ENCODE measurements at places on chromosomes 1 and 21.

DNA sequence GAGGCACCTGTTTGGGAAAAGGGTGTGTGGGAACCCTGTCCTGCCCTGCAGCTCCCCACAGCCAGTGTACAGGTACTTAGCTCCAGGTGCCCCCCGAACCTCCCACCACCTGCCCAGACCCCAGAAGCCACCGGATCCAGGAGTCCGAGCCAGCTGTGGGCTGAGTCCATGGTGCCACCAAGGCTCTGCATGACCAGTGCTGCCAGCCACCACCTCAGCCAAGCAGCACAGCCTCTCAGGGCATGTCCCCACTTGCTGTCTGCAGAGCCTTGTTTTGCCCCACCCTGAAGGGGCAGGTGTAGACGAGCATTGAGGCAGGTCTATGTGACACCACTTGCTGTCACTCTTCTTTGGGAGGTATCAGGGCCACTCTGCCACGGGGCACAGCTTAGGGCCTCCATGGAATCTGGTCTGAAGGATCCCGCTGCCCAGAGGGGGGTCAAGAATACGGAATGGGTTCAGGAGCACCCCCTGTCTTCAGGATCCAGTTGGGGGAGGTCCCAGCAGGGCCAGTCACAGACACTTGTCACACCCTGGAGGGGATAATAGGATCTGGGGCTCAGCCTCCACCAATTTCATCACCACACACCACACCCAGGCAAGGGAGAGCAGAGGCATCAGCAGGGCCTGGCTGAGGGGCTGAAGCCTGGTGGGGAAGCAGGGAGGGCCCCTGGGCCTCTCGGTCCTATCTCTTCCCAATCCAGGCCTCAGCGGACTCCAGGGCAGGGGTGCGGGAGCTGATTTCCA, 27.7 kb downstream of the ARHGEF19 start:
- no peak for DNase-seq

- no peak for DNase-seq
Measured at GRCh38 chr1:44276901-44277300, 63.6 kb downstream of the DMAP1 start.

- no peak for DNase-seq
Measured at GRCh38 chr1:72649991-72650390, 367.7 kb upstream of the NEGR1 start.

- DNase-seq, result no peak
Measured at GRCh38 chr1:21278208-21278859, 11.9 kb downstream of the ECE1 start.

GRCh38 chr1:6584126-6585080, 4.6 kb downstream of the ZBTB48 start:
- DNase-seq, result no peak

- no peak for DNase-seq
Measured at GRCh38 chr1:193308438-193308837, 122.0 kb upstream of the B3GALT2 start.

DNA sequence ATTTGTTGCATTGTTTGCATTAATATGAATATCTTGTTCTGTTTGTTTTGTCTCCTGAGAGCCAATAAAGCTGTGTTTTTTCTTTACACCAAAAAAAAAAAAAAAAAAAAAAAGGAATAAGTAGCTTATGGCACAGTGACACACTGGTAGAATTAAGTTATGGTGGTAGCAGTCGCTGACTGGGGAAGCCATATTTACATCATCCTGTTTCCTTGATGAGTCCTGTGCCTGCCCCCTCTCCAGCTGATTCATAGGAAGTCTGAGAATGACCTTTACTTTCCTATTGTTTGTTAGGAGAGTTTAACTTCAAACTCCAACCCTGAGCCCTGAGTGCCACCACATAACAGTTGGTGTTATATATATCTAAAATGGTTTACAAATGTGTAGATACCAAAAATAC, 62.2 kb downstream of the OBSCN start:
- DNase-seq, result no peak

DNA sequence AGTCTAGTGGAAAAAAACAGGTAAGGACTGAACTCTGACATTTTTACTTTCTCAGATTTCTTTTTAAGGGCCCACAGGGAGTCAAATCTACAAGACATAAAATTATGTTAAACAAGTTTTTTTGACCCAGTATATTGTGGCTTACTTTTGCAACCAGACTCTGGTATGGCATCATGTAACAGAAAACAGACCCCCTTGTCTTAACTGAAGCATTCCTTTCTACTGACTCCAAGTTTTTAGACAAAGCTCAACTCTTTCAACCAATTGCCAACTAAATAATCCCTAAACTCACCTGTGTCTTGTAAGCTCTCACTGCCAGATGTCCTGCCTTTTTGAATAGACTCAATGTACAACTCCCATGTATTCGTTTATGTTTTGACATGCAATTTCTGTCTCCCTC, 64.3 kb downstream of the FASLG start:
- no peak for DNase-seq

- no peak for DNase-seq
Measured at GRCh38 chr1:59880735-59881134, 45.8 kb downstream of the CYP2J2 start.

GRCh38 chr1:38045401-38046332, 926 bp downstream of the POU3F1 start:
- DNase-seq, result no peak

- DNase-seq, result no peak
Measured at GRCh38 chr21:41651830-41652229, 115.0 kb downstream of the RIPK4 start.

GRCh38 chr1:48266576-48266975, 44.1 kb downstream of the SLC5A9 start:
- no peak for DNase-seq

DNA sequence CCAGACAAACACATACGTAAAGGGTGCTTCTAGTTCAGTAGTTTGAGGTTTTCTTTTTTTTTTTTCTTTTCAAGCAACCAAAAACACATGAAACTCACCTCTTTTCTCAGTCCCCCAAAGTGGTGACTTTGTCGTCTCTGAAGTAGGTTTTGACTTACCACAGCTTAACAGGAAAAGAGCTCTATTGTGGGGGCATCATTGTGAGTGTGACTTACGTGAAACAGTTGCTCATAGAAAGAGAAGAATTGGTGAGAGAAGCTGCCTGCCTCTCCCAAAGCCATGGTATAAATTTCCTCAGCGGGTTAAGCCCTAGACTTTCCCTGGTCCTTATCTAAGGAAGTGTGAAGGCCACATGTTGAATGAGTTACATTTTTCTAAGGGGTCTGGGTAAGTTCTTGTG, 11.9 kb downstream of the FASLG start:
- DNase-seq, result no peak

DNA sequence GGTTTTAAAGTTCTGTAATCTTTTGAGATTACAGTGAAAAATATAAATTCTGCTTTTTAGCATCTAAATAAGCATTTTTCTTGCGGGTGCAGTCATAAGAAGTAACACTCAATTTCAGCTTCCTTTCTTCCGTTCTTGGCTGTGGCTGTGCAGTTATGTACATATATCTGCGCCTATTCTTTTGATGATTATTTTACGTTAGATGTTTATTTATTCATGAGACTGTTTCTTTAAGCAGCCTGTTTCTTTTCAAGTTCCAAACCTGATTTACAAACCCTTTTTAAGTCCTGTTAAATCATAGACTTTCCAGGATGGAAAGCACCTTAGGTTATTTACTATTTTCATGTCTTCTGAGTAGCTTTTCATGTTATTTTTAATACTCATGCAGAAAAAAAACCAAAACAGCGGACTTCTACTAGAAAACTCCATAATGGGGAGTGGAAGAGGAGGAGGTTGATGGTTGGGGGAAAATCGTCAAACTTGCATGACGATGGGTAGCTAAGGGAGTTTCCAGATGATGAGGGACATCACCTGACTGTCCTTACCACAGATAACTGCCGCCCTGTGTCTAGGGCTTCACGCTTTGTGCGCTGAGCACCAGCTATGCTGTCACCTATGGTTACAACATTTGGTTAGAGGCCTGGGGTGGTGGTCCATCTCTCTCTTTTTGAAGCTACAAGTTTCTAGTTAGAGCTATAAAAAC, 2.6 kb downstream of the PRDM2 start:
- DNase-seq, result peak; percentile 37

DNA sequence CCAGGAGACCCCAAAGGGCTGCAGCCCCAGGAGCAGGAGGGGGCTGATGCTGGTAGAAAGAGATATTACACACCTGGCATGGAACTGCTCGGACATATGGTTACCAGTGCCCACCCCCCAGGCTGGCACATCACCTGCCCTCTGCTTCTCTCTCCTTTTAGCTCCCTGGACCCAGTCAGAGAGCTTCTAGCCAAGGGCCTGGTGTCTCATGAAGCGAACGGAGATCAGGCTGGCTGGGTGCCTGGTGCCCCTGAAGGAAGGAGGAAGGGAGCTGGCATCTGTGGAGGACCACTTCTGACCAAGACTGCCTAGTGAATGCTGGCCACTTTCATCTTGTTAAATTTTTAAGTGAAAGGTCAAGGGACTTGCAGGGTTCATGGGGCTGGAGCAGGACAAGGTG, 53.1 kb downstream of the FOXO6 start:
- no peak for DNase-seq

GRCh38 chr1:180135535-180135934, 19.1 kb upstream of the QSOX1 start:
- no peak for DNase-seq

GRCh38 chr1:230899841-230900251, 31.5 kb upstream of the C1orf198 start:
- no peak for DNase-seq

GRCh38 chr1:179820226-179820970, 57.2 kb downstream of the TOR1AIP2 start:
- DNase-seq, result no peak

GRCh38 chr1:198809247-198809646, 170.4 kb downstream of the PTPRC start:
- no peak for DNase-seq

GRCh38 chr1:36284061-36284460, 22.1 kb upstream of the SH3D21 start:
- DNase-seq, result no peak

GRCh38 chr1:47781171-47781959, 215.8 kb downstream of the TRABD2B start:
- DNase-seq, result no peak

GRCh38 chr21:44653123-44653522, 1.3 kb downstream of the KRTAP12-4 start:
- DNase-seq, result no peak

GRCh38 chr1:108725906-108726305, 13.2 kb downstream of the FNDC7 start:
- DNase-seq, result no peak

DNA sequence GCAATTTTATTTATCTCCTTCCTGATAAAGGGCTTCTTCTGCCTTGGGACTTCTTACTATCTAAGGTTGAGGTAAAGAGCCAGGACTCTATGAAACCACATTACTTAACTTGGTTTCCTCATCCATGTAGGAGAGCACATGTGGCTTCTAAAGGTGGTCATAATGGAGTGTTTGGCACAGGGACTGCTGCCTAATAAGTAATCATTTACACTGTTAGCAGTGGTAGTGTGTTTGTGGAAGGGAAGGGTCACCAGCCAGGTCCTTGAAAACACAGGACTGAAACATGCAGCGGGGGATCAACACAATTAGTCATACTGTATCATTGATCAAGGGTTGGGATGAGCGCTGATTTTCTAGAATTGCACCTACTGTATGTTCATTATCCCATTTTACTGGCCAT, 59.6 kb downstream of the UCK2 start:
- no peak for DNase-seq

GRCh38 chr1:161966067-161966466, 57.6 kb downstream of the OLFML2B start:
- no peak for DNase-seq

- no peak for DNase-seq
Measured at GRCh38 chr1:57761628-57762027, 337.8 kb upstream of the DAB1 start.

DNA sequence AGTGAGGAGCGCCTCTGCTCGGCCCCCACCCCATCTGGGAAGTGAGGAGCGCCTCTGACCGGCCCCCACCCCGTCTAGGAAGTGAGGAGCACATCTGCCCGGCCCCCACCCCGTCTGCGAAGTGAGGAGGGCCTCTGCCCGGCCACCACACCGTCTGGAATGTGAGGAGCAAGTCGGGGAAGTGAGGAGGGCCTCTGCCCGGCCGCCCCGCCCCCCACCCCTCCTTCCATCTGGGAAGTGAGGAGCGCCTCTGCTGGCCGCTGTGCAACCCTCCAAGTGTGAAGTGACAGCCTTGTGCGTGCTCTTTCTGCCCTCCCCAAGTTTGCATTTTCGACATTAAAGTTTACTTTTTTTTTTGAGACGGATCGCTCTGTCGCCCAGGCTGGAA, 5.1 kb upstream of the ZZZ3 start:
- no peak for DNase-seq

GRCh38 chr1:223133306-223133823, 9.7 kb downstream of the TLR5 start:
- no peak for DNase-seq

DNA sequence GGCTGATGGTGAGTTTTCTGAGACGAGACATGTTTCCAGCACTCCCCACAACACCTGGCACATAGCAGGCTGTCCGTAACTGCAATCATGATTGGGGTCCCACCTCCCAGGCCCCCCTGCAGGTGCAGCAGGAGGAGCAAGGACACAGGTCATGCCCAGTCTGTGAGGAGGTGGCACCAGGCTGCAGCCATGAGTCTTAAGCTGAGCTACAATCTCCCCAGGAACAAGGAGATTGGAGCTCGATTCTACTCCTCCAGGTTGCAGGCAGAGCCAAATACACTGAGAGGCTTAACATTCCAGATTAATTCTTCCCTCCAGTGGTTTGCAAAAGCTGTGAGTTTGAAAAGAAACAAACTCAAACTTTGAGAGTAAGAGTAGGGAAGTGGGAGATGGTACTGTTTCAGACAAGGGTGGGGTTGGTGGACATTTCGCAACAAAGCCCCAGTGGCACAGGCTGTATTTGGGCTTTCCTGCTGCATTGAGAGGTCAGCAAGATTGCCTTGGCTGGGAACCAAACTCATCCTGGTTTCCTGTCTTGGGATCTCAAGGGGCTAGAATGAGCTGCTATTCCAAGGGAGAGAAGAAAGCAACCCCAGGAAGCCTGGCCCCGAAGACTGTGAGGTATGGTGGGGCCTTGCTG, 64.8 kb upstream of the GALNT2 start:
- DNase-seq, result no peak

DNA sequence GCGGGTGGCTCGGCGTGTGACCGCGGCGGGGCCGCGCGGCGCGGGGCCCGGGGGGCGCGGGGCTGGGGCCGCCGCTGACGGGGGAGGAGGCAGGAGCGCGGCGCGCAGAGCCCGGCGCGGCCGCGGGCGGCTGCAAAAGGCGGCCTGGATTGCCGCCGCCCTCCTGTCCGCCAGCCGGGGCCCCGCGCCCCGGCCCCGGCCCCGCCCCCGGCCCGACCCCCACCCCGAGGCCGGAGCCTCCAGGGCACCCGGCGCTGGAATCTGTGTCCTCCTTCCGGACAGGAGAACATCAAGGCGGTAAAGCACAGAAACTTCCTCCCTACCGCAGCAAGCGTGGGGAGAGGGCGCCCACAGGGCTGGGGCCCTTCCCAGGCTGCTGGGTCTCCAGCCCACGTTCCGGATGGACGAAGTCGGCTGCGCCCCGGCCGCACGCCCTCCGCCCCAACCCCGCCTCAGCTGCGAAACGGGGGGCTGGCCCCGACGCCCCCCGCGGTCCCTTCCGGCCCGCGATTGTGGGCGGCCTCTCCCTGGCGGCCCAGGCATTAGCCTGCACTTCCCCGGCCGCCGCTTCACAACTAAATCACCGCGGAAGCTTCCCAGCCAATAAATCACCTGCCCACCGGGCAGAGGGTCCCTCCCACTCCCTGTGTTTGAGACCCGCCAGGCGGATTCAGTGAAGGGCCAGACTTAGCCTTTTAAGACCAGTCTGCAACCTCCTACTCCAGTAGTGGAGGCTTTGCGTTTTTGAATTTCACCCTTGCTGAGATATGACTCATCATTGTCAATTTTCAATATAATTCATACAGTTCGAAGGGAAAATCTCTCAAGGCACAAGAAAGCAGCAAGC, 106.0 kb downstream of the SLC45A1 start:
- DNase-seq, result no peak

- no peak for DNase-seq
Measured at GRCh38 chr1:32115496-32115895, 7.6 kb downstream of the KPNA6 start.
